ENCODE measurements at places on chromosomes 11 and 22.
A peak's percentile ranks its signal among the peaks of the same experiment; 100 is the strongest.

DNA sequence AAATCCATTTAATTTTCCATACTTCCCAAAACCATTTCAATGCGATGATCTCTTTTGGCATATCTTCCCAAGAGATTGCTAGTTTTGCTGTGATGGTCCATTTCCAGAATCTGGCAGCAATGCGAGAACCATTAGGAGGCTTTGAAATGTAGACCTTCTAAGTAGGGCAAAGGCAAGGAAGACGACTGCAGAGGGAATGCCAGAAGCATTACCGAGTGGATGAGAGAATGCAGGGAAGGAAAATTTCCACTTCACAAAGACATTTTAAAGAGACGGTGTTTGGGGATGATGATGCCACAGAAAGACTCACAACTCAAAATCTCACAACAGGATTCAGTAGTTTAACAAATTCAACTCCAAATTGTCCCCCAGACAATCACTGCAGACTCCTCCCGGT is 471 bp upstream of the CEP126 start:
- DNase-seq = no peak

DNA sequence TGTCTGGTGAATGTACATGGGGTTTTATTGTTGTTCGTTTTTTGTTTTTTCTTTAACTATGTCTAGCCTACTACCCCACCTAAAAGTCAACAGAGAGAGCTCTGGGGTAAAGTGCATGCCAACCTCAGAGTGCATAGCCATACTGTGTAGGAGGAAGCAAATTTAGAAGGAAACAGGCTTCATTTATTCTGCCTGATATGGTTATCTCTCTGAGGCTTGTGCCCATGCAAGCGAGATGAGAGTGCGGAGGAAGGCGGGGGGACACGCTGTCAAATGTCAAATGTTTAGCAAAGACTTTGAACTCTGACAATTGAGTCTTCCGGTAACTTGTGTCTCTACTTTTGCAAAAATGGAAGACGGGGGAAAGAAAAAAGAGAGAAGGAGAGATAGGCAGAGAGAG is 295.5 kb downstream of the ETS1 start:
- no peak for DNase-seq

DNA sequence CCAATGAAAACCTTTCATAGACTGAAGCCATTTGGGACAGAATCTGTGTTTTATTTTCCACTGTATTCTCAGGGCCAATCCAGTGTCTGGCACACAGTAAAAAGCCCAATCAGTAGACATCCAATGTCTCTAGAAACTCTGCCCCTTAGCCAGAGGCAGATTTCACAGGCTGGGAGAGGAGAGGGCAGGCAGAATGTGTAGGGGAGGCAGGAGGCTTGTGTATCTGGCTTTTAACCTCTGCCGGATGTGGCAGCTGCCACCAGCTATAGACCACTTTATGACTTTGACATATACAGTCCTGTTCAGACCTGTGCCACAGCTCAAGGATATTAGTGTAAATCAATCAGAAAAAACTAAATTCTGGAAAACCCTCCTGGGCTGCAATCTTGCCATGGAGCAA is 4.4 kb downstream of the EXPH5 start:
- no peak for DNase-seq

DNA sequence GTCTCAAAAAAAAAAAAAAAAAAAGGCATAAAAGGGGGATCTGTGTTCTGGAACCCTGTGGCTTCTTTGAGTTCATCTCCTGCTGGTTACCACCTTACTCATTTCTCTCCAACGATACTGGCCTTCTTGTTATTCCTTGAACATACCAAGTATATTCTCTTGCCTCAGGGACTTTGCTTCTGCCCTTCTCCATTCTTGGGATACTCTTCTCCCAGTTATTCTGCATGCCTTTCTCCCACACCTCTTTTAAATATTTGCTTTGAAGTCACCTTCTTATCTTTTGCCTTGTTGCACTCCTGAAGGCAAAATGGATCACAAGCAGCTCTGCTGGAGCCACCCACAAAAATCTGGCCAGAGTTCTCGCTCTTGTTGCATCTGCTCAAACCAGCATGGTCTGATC is 76.0 kb upstream of the RRM1 start:
- no peak for DNase-seq

DNA sequence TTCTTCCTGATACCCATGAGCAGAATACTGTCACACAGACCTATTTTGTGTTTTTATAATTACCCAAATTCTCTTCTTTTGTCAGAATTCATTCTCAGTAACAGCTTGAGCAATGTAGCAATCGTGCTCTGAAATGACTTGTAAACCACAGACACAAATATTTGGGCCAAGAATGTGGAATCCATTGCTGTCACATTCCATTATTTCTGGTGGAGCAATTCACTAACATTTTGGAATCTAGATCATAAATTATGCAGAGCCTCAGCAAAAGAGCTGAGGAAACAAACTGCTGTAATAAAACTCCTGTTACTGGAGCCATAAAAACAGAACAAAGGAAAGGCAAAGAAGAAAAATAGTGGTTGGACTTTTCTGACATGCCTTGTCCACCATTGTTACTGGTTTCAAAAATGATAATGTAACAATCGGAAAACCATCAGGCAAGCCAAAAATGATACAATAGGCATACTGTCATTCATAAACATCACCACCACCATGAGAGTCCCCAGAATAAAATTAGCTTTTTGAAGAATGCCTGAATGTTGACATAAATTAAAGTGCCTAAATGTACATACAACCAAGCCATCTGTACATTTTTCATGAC is 223.4 kb upstream of the PITPNB start:
- no peak for DNase-seq

DNA sequence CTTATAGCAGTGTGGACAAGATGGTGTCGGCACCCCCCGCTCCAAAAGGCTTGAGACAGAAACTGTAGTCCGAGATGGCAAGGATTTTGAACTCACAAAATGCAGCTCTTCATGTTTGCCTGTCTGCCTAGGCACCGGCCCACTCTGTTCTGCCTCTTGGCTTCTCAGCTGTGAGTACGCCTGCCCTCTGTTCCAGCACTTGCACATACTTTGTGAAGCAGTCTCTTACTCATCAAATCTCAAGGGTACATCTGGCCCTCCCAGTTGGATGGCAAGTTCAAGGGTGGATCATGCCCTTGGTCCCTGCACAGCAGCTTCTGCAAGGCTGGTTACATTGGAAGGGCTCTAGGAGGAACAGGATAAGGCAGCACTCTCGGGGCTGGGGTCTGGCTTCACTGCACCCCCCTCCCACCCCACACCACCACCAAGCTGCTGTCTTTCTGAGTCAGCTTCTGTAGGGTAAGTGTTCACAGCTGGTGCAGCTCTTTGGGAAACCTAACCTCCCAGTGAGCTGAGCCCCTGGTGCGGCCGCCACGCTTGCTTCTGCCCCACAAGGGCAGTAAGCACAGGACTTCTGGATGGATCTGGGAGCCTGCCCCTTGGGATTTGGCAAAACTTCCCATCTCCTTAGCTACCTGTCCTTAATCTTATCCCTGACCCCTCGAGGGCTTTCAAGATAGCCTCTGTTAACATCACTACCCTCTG is 37.2 kb downstream of the FAM83F start:
- DNase-seq = no peak

DNA sequence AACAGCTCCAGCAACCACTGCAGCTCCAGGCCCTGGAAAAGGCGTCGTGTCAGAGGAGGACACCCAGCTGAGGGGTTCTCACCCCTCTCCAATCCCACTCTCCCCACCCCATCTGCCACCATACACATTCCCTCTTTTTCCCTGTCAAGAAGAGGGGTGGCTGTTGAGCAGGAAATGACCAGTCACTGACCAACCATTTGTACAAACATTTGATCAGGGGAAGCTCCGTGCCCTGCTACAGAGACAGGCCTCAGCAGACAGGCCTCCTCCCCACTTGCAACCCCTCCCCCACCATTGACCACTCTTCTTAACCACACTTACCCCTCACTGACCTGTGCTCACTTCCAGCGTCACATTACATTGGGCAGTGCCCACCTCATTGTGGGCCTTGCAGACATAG is 2.3 kb upstream of the VSIG2 start:
- no peak for DNase-seq

DNA sequence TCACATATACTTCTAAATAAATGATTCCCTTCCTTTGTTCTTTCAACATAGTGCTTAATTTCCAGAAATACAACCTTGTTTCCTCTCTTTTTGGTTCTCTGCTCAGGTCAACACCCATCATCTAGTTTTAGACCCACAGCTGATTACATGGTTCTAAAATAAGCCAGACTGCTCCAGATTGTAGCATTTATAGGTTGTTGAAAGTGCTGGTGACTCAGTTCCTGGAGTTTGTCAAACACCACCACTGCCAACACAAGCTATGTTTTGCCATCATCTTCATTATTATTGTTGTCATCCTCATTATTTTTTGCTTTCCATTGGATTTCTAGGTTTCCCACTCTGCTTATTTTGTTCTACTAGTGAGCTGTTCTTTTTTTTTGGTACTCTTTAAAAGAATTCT is 22.3 kb upstream of the MMP20 start:
- no peak for DNase-seq

DNA sequence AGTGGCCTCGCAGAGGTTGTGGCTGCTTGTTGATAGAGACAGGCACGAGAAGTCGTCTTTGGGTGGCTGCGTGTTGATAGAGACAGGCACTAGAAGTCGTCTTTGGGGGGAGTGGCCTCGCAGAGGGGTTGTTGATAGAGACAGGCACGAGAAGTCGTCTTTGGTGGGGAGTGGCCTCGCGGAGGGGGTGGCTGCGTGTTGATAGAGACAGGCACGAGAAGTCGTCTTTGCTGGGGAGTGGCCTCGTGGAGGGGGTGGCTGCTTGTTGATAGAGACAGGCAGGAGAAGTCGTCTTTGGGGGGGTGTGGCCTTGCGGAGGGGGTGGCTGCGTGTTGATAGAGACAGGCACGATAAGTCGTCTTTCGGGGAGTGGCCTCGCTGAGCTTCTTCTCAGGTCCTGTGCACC is 328.8 kb downstream of the TBC1D22A start:
- DNase-seq = no peak

- DNase-seq = no peak
These were observed 90.1 kb downstream of the ETS1 start for GRCh38 chr11:128497061-128497775.

DNA sequence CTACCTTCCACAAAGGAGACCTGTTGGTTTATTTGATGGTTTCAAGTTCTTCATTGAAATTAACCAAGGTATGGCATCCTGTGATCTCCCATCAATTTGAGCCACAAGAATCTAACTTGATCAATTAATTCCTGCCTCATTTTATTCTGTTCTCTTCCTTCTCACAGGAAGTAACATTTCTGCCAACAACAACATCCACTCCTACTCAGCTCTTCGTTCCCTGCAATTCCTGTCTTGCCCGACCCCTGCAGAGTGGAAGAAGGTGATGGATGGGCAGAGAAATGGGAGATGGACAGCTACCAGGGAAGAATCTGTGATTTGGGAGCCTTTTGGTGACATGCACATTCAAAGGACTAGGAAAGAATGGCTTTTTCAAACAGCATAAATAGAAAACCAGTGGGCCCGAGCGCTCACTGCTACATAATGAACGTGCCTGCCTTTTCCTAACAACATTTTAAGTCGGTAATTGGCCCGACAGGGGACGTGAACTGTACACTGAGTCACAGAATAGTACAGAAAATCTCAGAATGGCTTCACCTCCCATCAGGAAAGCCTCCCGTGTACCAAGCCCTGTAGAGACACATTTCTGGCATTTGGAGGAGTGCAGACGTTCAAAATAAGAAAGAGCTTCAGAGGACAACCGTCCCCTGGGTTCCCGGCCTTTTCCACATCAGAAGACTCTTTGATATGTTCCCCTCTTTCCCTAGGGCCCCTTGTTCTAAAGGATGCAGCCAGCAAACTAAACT is 112.6 kb upstream of the SEZ6L start:
- DNase-seq = no peak

DNA sequence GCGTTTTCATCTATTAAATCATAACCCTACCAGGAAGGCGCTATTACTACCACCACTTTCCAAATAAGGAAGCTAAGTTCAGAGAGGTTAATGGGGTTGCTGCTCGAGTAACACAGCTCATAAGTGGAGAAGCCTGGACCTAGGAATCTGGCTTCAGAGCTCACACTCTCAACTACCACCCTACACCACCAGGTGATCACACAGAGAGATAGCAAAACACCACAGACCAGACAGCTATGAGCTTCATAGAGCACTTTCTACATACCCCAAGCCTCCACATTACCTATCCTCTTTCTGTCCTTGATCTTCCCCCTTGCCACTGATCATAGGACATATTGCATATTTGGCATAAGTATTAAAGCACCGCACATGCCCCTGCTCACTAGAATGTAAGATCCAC is 65.4 kb downstream of the TIMP3 start:
- DNase-seq = no peak

GRCh38 chr11:76744186-76745043 is 38.7 kb upstream of the TSKU start:
- DNase-seq = no peak

DNA sequence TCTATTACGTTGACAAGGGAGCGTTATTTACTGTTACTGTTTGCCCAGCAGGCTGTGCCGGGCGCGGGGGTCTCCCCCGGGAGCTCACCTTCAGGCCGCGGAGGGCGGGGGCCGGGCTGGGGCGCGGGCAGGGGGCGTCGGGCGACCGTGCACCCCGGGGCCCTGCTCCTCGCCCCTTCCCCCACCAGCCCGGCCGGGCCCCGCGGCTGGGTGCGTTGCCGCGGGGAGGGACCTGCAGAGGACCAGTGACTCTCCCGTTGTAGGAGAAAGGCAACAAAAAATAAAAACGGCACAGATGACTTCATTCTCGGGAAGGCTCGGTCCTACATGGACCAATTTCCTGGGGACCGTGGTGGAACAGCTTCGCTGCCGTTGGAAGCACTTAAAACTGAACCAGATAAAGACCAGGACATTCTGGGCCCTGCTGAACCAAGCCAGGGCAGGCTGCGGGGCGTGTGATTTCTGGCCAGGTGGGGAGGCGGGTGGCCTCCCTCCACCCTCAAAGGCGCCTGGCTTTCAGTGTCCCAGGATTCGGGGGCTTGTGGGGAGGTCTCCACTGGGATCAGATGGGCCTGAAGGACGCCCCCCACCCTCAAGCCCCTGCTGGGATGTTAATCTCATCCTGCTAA is 57.4 kb downstream of the IGLL1 start:
- no peak for DNase-seq

- DNase-seq = no peak
These were observed 56.4 kb upstream of the PITPNB start for GRCh38 chr22:27975381-27976013.

GRCh38 chr11:71488681-71489270 is 35.8 kb downstream of the NADSYN1 start:
- no peak for DNase-seq

DNA sequence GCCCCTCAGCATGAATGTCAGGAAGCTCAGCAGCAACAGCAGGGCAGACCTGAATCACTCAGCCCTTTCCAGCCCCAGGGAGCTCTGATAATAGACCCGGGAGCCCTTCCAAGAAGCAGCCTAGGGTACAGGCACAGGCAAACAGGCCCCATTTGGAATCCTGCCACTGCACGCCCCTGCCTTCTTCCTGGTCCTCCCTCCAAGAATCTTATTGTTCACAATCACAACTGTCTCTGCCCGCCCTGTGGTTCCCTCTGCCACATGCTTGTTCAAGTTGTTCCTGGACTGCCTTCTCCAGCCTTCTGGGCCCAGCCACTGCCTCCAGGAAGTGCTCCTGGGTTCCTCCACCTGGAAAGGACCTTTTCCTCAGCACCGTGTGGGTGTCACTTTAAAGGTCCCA is 54.6 kb downstream of the LRRC32 start:
- peak; percentile 74 for DNase-seq

Measured in left ventricle myocardium inferior (tissue), 1 donor.